ENCODE measurements at places on chromosomes 1 and 21.

- DNase-seq = no peak
Observed at GRCh38 chr1:70809069-70809468, 238.5 kb downstream of the PTGER3 start.

DNA sequence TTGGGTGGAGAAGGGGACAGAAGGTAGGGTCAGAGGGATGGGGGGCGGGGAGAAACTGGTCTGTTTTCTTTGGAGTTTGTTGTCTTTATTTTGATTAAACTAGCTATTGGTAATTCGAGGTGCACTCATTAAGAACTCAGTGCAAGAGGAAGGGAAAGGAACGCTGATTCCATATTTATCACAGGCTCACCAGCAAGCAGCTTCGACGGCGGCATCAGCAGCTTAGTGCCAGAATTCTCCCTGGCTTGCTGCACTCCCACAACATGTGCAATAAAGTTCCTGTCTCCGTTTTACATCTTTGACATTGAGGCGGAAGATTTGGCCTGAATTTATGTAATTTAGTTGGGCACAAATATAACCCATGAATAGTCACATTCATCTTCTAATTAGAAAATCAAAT lies 57.6 kb downstream of the PEX14 start:
- no peak for DNase-seq

DNA sequence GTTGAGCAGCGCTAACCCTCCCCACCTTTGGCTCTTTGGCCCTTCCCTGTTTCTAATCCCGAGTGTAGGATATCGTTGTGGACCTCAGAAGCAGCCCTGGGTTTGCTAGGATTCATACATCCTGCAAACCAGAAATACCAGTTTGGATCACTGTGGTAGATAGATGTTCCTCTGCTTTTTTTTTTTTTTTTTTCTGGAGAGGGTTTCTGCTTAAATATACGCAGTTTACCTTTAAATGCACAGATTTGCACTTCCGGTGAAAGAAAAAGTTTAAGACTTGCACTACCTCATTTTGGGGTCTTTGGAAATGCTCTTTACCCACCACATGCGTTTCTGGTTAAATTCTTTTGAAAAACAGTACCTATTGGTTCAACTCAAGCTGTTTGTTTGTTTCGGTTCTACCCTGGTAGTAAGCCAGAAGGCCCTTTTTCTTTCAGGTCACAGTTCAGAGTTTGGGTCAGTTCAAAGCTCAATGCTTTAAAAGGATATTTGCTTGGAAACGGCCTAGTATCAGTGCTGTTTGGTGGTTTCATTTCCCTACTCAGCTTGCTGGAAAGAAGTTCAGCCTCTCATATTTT lies 908 bp downstream of the DDI2 start:
- DNase-seq = no peak

- DNase-seq = peak; percentile 75
Observed at GRCh38 chr1:1291548-1292441, 11.6 kb downstream of the SCNN1D start.

- no peak for DNase-seq
Observed at GRCh38 chr21:18155508-18156193, 89.0 kb upstream of the CHODL start.

DNA sequence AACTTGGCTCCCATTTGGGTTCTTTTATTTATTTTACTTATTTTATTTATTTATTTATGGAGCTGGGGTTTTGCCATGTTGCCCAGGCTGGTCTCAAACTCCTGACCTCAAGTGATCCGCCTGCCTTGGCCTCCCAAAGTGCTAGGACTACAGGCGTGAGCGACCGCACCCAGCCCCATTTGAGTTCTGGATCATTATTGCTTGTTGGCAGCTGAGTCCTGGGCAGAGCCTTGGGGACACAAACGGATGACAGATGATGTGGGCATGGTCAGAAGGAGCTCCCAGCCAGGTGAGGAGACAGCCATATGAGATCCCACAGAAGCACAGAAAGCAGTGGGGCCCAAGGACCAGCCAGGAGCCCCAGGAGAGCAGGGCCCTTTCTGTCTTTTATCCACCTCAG lies 254.0 kb downstream of the MATN1 start:
- DNase-seq = no peak

DNA sequence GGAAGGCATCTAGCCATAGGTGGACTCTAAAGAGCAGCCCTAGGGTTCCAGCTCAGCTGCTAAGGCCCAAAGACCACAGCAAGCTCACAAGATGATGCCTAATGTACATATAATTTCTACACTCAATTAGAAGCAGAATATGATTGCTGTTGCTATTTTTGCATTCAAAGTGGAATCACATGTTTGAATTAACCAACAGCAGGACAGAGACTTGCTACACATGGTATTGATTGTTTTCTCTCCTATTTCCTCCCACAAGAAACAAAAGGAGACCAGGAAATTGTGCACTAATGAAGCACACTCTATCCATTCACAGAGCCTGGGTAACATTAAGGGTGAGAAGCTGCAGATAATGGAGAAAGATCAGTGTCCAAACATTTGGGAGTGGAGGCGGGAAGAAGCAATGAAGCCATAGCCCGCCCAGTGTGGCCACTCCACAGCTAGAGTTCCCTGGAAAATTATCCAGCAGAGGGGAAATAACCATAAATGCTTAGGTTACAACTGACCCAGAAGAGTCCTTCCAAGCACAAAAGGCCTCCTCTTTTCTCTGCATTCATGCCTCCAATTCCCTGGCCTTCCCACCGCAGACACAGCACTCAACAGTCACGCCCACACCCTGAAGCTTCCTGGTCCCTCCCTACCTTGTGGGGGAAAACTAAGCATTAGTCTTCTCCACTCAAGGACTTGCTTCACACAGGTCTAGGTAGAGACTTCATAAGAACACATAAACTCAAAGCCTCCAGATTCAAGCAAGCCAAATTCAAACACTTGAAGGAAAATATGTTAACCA lies 7.5 kb downstream of the CNN3 start:
- no peak for DNase-seq

GRCh38 chr1:9085306-9085940 lies 16.0 kb upstream of the SLC2A5 start:
- DNase-seq = no peak

GRCh38 chr1:230243583-230244353 lies 176.7 kb downstream of the GALNT2 start:
- DNase-seq = no peak

DNA sequence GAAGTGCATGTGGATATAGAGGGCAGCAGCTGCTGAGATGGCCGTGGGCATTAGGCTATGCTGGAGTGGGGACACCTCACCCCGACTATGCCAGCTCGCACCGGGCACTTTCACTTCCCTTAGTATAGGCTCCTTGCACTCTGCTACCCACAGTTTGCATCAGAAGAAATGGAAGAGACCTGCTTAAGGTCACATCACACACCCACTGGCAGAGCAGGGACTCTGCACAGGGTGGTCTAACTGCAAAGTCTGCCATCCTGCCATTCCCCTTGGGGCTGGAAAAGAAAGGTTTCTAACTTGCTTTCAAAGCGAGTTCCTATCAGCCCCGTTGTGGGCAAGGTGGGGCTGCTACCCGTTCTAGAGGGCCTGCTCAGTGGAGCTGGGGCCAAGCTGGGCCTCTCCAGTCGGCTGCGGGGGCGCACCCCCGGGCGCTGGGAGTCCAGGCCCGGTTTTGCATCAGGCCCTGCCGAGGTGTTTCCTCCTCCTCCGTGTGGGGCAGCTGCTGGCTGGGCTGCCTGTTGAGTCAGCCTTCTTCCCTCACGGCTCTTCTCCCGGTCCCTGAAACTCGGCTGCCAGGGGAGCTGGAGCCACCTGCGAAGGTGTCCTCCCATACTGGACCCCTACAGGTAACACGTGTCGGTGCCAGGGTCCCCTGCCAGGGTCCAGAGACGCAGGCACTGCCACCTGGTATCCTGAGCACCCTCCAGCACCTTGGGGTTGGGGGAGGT lies at the start of gene SYTL1:
Gene SYTL1 (plus strand): TSS at position 498 of the 728 bp plus-strand sequence. CDS start 3,313 bp downstream, outside the sequence.
- DNase-seq = peak; percentile 75

DNA sequence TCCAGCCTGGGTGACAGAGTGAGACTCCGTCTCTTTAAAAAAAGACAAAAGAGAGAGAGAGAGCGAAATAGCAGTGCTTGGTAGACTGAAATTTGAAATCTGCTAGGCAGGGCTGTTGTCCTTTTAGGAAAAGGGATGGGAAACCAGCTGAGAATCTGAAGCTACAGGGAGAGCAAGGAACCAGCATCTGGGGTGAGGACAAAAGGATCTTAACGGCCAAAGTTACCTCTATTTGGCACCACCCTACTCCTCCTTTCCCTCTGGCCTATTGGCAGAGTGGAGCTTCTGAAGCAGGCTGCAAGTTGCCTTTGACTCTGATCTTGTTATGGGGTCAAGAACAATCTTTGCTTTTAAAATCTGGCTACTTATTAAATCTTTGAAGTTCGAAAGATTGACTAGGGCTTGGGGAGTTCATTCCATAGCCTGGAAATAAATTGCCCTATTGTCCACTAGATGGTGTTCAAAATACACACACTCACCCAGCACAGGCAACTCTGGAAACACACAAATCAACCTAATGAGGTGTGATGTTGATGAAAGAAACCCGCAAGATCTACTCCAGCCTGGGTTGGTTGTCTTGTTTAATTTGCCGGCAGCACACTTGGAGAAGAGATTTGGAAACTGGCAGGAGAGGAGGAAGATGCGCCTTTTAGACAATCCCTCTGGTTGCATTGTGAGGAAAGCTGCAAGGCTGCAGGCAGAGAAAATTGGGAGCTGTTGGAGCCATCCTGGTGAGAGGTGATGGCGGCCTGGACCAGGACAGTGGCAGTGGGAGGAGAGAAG lies 16.5 kb upstream of the PARP1 start:
- no peak for DNase-seq

- no peak for DNase-seq
Observed at GRCh38 chr21:36077758-36078157, 7.9 kb downstream of the CBR1 start.

- DNase-seq = peak; percentile 63
Observed at GRCh38 chr1:205285381-205286101, 36.0 kb downstream of the NUAK2 start.

DNA sequence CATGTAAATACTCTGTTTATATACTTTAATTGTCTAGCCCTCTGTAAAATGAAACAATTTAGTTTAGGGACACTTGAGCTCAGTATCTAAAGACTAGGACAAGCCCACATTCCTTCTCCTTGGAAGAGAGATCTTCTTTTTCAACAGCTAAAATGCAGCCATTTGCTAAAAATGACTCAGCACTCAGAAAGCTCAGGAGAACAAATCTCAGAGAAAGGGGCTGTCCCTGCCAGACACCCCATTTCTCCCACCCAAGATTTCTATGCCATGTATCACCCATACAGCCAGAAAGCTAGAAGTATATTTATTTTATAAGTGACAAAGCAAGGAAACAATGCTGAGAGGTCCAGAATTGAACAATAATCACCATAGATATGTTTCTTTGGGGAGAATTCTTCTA lies 23.2 kb upstream of the PRDX6 start:
- DNase-seq = no peak

DNA sequence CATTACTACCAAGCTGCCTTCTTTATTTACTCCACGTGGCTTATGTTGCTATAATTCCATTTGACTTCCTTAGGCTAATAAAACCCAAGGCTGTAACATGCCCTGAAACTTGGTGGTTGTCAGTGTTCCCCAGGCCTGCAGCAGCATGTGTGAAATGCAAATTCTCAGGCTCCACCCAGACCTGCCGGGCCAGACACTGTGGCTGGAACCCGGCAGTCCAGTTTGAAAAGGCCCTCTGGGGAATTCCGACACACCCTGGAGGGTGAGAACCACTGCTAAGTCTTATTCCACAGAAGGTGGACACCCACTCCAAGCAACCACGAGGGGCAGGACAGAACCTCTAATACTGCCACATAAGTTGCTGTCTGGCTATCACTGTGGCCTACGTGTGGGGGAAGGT lies 41.4 kb downstream of the URB1 start:
- DNase-seq = no peak

GRCh38 chr1:74812180-74812541 lies 79.2 kb downstream of the TYW3 start:
- no peak for DNase-seq

- DNase-seq = no peak
Observed at GRCh38 chr1:169348383-169349036, 19.1 kb downstream of the NME7 start.

GRCh38 chr1:159829822-159830465 lies 3.3 kb downstream of the SLAMF8 start:
- DNase-seq = no peak

GRCh38 chr1:155093911-155094621 lies 15.4 kb downstream of the EFNA3 start:
- no peak for DNase-seq

DNA sequence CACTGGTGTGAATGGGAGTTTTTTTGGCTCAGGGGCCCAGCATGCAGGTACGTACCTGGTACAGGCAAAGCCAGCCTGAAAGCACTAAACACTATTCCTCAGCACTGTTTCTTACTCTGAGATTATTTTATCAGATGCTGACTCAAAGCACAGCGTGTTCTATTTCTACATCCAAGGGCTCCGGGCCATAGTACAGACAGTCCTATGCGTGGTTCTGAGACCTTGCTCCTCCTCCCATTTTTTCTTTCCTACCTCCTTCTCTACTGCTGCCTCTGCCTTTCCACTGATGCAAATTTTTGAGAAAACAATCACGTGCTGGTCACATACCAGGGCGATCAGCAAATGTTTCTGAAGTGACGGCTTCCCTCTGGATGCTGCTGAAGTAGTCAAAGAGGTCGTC lies 36.3 kb downstream of the PDPN start:
- no peak for DNase-seq

GRCh38 chr1:11738783-11739182 lies 2.8 kb downstream of the AGTRAP start:
- no peak for DNase-seq

DNA sequence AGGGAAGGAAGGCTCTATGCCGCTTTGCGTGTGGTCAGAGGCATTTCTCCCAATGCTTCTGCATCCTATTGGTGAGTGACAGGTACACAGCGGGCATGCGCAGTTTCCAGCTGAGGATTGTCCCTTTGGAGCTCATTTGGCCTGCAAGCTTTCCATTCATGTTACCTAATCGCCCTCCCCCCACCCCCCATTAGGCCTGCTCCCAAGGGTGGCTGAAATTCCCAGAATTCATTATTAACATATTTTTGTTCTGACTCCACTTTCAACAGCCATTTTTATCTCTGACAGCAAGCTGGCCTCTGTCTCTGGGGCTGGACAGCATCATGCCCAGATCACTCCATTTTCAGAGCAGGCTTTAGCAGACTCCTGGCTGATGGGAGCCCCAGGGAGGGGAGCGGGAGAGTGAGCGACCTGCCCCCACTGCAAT lies 25.6 kb downstream of the MIS18A start:
- DNase-seq = no peak

DNA sequence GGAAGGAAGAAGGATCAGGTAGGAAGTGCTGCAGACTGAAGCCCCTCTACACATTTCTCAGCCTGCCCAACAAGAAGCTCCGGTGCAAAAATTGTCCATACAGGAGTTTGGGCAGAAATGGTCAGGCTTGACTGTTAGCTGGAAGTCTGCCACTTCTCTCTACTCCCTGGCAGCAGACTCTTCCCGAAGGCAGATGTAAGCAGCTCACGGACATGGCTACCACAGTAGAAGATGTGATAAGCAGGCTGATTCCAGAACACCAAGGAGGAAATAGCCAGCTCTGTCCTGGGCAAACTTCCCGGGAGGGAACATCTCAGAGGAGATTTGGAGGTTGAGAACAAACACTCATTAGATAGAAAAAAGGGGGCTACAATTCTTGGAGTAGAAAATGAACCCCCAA lies 52.6 kb downstream of the TRABD2B start:
- no peak for DNase-seq

GRCh38 chr1:199690496-199690895 lies 337.0 kb upstream of the NR5A2 start:
- DNase-seq = no peak

- no peak for DNase-seq
Observed at GRCh38 chr21:42971897-42972275, 2.5 kb upstream of the PKNOX1 start.
